RCC 7860 (cell line): ENCODE measurements at places on chromosomes 1 and 21.

DNA sequence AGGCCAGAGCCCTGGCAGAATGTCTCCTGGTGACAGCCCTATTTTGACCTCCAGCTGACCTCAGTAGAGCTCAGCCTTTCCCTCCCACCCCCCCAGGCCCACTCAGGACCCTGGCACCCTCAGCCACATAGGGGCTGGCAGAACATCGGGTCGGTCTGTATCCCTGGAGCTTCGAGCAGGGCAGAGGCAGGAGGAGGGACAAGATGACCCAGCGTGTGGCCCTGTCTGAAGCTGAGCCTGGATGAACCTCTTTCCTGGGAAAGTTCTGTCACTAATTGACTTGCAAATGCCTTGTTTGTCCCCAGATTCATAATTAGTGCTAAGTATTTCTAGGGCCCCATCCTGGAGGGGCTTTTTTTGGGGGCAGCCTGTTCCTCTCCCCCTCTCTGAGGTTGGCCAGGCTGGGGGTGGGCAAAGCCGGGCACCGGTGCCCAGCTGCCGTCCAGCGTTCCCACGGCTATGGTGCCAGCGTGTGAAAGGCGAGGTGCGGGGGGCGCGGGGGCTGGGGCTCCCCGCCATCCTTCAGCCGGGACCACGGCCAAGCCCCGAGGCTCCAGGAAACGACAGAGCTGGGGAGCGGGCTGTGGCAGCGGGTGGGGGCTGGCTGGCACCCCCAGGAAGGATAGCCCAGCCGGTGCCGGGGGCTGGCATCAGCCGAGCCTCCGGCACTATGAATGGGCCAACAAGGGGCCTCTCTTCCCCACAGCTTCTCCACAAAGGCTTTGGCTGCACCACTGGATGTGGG lies 31.4 kb downstream of the RHBG start:
- no peak for DNase-seq

DNA sequence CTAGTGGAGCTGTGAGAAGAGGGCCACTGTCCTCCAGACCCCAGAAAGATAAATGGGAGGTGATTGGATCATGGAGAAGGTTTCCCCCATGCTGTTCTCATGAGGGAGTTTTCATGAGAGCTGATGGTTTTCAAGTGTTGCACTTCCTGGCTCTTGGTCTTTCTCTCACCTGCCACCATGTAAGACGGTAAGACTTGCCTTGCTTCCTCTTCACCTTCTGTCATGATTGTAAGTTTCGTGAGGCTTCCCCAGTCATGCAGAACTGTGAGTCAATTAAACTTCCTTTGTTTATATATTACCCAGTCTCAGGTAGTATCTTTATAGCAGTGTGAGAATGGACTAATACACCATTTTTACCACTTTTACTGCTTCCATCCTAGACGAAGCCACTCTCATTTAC lies 27.6 kb downstream of the GPR88 start:
- DNase-seq: no peak

DNA sequence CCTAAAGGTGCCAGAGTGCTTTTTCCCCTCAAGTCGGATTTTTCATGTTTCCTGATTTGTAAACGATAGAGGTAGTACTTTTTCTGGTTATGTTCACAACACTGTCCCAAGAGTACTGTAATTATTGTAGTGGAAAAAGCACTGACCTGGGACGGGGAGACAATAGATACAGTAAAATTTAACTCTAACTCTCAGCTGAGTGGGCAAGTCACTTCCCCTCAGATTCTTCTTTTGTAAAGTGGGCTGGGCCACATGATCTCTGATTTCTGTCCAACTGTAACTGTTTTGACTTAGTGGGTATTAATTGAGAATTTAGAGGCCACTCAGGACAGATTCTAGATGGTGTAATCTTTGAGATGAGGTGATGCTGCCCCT lies 19.1 kb downstream of the MARCKSL1 start:
- DNase-seq: no peak

GRCh38 chr1:116737020-116737854 lies 17.0 kb upstream of the CD2 start:
- DNase-seq: peak; percentile 43

DNA sequence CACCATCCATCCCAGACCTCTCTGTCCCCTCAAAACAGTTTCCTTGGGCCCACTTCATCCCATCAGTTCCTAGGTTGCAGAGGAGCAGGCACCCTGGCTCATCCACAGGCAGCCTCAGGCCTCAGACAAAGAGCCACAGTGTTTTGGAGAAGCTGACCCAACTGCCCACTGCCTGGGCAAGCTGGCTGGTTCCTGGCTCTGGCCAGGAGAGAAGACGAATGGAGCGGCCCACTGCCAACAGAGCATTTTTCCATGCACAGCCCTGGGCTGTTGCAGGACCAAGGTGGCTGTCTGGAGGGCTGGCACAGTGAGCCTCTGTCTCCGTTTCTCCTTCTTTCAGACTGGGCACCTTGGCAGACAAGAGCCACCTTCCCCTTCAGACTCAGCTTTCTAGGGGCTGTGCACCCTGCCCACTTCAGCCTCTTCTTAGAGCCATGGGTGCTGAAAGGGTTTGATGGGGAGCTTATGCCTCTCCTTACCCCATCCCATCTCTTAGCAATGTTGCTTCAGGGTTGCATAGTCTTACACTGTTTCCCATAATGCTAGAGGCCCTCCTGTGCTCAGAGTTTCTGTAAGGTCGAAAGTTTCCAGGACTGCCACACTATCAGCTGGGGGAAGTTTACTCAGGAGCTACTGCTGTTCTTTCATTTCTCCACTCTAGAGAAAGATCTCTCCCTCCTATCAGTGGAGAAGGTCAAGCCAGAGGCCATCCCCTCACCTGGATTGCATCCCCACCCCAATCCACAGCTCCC lies 973 bp downstream of the FMOD start:
- no peak for DNase-seq

DNA sequence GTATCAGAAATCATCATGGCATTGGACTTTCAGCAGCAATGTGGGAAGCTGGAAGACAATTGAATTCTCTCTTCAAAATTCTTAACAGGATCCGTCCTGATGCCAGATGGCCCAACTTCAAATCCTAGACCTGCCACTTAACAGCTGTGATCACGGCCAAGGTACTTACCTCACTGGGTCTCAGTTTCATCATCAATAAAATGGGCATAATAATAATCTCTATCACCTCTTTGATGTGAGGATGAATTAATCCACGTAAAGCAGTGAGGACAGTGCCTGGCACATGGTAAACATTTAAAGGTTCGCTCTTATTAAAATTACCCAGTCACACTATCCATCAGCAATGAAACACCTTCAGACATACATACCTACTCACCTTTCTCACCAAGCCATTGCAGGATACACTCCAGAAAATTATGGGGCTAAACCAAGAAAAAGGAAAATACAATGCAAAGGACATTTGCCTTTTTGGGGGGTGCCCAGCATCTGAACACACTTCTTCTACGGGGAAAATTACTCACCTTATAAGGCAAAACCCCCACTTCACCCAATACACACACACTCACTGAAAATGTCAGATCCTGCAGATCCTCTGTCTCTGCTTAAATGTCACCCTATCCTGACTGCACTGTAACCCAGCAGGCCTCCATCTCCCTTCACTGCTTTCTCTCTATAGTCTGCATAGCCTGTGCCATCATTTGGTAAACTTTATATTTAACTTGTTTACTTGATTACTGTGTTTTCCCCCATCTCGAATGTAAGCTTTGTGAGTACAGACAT lies 21.7 kb downstream of the GLIS1 start:
- DNase-seq: no peak

- peak; percentile 94 for DNase-seq
Observed at GRCh38 chr1:212218911-212219310, 66.3 kb upstream of the PPP2R5A start.

DNA sequence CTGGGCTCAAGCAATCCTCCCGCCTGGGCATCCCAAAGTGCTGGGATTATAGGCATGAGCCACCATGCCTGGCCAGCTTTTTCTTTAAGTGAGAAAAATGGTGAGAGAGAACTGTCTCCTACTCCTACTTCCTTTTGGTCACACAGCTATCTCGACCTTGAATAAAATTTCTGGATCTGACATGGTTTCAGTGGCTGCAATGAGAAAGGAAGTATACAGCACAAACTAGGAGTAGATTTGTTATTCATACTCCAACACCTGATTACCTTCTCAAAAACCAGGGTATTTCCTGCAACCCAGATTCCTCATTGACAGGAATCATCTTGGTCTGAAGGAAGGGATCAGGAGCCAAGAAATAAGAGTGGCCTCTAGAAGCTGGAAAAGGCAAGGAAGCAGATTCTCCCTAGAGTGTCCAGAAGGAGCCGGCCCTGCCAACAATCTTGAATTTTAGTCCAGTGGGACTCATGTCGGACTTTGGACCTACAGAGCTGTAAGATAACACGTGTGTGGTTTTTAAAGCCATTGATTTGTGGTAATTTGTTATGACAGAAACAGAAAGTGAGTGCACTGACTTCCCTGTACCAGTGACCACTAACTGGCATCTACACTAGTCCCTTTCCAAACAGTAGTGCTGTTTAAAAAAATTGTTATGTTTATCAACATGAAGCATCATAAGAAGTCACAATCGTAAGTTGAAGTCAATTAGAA lies 516.6 kb downstream of the SMYD3 start:
- no peak for DNase-seq

DNA sequence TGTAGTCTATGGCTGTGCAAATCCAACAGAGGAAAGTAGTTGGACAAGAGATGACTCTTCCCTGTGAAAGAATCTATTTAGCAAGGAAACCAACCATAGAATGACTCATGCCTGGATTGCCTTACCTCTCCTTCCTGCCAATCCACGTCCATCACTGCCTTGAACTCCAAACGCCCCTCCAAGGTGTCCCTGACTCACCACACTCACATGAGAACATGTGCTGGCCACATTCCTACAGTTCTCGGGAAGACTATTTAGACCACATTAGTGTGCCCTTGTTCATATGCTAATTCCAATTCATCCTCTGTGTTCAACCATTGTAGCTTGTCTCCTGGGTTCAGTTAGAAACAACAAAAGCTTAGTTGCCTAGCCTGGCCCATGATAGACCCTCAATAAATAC lies 157.3 kb downstream of the SLC30A10 start:
- peak; percentile 95 for DNase-seq

GRCh38 chr1:244236101-244236500 lies 185.0 kb downstream of the ZBTB18 start:
- DNase-seq: no peak

- no peak for DNase-seq
Observed at GRCh38 chr21:38243732-38244406, 12.9 kb upstream of the KCNJ15 start.
